ENCODE measurements at places on chromosomes 5 and 9.

DNA sequence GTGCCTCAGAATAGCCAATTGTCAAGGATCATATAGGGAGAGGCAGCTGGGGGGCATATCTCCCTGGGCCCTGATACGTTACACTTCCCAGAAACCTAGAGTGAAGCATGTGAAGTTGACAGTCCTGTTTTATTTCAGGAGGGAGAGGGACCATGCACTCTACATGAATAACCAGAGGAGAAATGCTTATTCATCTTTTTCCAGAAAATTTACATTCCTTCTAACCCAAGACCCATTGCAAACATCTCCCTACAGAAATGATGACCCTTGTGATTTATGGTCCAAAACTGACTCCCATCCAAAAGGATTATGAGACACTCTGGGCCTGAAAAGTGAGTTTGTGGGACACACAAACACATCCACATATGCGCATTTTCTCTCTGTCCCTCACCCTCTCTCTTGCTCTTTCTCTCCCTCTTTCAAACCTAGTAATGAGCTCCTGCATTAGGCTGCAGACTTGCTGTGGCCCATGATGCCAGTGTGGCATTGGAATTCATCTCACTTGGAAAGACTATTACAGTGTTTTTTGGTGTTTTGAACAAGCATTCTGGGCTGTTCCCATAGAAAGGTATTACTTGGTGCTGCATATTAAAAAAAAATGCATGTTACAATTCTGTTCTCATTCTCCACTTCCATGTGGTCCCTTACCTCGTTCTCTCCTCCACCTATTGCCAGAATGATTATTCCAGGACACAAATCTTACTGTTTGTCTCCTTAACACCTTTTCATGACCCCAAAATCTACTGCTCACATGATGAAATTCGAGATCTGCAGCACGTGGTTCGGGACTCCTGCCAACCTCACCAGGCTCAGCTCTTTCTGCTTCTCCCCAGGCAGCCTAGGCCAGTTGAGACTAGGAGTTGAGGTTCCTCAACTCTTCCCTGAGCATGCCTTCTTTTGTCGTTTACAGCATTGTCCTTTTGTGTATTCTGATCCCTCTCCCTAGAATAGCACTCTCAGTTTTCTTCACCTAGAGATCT, 451.3 kb upstream of the KLF4 start:
- no peak for DNase-seq

- DNase-seq: no peak
These were observed 4.5 kb downstream of the ABCA2 start for GRCh38 chr9:137023583-137023991.

- no peak for DNase-seq
These were observed 315.3 kb upstream of the RPS23 start for GRCh38 chr5:82593481-82593880.

DNA sequence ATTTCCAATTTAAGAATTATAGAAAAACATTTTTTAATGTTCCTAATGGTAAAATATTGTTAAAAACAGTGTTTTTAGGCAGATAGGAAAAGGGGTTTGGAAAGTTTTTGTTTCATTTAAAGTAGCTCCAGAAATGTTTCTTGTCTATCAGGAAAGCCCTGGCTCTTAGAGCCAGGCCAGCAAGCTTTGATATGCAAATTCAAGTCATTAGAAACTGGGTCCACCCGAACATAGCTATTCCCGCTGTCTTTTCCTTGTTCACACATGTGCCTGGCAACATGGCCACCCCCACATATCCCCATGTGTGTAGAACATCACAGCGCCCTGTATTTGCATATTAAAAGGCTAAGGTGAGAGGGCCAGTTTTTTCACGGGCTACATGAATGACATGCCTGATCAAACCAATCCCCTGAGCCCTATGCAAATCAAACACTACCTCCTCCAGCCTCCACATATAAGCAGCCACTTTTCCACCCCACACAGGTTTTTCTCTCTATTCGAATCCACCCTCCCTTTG, 925.3 kb upstream of the CDH10 start:
- no peak for DNase-seq

DNA sequence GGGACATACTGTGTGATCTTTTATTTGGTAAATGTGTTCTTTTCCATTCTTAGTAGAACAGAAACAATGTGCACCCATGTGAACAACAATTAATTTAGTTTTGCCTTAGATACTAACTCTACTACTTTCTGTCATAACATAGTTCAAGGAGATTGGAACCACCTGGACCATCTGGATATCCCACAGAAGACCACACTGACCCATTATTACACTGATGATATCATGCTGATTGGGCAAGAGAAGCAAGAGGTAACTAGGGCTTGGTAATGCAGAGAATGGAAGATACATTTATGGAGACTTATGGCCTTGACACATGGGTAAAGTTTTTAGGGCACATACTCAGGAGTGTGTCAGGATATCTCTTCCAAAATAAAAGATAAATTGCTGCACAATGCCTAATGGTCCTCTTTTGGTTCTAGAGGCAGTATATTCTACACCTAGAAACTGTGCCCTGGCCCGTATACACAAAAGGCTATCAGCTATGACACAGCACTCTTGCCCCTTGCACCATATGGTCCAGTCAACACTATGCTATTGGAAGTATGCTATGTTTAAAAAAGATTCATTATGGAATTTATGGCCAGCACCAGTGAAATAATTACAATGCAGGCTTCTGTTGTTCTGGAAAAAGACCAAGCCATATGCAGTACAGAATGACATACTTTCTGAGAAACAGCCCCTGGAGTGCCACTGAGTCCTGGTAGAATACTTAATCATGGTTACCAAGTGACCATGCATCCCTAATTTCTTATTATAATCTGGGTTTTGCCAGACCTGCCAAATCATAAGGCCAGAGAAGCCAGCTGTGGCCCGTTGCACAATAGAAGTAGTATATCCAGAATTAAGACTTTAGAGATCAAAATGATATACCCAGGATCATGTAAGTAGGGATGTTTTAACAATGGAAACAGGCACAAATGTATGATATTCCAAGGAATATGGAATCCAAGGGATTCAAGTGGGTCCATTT, 41.6 kb upstream of the MROH2B start:
- DNase-seq: no peak

DNA sequence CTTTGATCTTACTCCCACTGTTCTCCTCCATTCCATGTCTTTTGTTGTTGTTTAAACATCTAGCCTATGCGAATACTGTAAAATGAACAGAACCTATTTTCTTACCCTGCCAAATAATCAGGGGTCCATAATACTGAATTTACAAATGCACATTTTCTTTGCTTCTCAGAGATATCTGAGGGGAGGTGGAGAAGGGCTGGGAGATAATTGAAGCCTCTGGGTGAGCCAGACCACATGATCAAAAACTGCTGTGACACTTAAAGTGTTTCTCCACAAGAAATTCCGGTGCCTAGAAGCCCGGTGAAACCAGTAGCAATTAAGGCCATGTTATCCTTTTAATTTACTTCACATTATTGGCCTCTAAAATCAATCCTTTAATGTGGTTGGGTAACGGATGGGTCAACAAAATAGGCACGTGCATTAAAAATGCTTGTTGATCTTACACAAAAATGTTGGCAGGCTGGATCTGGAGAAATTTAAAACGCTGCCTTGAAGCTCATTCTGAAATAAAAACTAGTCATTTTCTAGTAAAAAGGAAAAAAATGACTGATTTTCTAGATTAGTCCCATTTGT, 10.8 kb downstream of the SEMA6A start:
- no peak for DNase-seq

DNA sequence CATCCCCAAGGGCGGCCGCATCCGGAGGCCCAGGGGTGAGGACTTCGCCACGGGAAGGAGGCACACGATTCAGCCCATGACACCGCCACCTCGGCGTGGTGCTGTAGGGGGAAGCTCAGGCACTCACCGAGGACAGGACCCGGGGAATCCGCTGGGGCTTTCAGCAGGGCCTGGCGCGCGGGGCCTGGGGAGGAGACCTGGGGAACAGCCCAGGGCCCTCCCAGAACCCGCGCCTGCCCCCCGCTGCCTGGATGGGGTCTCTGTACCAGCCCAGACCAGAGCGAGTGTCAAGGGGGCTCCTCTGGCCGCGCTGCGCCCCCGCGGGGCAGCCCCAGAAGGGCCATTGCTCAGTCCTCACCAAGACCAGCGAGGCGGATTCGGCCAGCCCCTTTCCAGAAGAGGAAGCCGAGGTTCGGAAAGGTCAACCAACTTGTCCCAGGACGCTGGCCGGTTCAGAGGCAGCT, 12.8 kb downstream of the COL23A1 start:
- DNase-seq: no peak

- no peak for DNase-seq
These were observed 4.2 kb downstream of the MEGF10 start for GRCh38 chr5:127294829-127295228.

DNA sequence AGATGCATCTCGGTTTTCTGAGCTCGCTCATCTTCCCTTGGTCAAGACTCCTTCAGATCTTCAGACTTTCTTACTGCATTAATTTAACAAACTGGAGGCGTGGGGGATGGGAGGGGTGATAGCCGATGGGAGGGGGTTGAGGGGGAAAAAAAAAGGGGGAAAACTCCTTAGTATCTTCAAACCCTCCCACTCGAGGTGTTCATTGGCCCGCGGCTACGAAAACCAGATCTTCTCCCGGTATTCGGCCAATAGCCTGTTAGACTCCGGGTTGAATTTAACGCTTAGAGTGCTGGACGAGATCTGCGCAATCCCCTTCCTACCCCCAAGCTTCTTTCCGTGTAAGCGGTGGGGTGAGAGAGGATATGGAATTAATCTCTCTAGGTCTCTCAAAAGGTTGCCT, 689 bp upstream of the GLRA1 start:
- DNase-seq: no peak

GRCh38 chr5:103889500-103890209, 327.1 kb upstream of the NUDT12 start:
- no peak for DNase-seq

GRCh38 chr9:128600099-128600498, 47.7 kb downstream of the SPTAN1 start:
- DNase-seq: no peak

DNA sequence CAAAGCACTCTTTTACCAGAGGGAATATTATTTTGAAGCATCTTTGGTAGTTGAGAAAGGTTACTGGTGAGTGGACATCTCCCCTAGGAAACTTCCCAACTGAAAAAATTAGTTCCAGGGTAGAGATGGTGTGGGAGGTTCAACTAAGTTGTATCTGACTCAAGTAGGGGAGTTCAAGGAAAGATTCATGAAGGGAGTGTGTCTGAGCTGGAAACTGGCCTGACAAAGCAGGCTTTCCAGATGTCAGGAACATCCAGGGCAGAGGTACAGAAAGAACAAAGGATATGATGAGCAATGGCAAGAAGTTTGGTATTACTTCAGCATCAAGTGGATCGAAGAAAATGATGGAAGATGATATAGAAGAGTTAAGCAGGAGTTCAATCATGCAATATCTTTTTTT, 458.0 kb upstream of the RIOK2 start:
- no peak for DNase-seq

DNA sequence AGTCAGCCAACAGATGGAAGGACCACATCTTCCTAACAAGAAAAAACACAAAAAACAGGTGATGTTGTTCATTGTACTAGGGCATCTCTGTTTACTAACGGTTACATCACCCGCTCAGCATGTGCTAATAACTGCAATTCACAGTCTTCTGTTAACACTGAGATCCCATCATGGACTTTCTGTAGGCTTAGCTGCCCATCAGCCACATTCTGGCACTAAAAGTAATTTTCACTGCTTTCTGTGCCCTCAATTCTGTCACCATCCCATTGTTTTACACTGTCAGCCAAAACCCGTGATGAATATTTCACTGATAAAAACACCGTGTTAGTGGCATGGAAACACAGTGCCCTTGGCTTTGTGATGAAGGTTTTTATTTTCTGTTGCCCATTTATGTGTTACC, 64.6 kb downstream of the CAST start:
- no peak for DNase-seq

DNA sequence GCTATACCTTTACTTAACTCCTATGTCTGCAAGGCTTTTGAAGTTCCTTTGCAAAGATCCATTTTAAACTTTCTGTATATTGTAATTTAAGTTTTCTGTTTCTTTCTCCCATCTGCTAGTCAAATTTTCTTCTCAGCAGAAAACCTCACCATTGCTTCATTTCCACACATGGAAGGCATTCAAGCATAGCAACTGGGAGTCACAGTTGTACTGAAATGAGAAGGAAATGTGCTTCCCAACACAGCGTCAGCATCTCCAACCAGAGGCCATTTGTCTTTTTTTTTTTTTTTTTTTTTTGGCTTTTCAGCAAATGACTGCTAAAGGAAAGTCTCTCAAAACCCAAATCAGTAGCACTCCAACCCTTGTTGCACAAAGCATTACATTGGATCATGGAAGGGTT, 92.5 kb downstream of the RAB3C start:
- no peak for DNase-seq

DNA sequence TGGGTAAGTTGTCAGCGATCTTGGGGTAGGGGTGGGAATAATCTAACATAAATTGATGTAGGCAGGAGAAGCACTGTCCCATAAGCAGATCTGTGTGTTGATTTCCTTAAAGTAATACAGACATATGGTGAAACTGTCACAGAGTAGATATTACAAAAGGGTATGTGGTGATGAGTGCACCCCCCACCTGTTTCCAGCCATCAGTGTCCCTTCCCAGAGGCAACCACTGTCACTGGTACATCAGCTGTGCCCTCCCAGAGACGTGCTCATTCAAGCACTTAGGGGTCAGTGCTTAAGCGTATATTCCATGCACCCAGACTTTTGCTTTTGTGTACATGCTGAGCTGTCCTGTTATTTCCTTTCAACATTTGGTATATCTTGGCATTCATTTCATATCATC, 94.3 kb upstream of the PITX1 start:
- no peak for DNase-seq

GRCh38 chr5:10631316-10631996, 67.6 kb downstream of the ANKRD33B start:
- DNase-seq: no peak

GRCh38 chr5:140710899-140711552, 10.8 kb downstream of the ZMAT2 start:
- DNase-seq: peak; percentile 76

DNA sequence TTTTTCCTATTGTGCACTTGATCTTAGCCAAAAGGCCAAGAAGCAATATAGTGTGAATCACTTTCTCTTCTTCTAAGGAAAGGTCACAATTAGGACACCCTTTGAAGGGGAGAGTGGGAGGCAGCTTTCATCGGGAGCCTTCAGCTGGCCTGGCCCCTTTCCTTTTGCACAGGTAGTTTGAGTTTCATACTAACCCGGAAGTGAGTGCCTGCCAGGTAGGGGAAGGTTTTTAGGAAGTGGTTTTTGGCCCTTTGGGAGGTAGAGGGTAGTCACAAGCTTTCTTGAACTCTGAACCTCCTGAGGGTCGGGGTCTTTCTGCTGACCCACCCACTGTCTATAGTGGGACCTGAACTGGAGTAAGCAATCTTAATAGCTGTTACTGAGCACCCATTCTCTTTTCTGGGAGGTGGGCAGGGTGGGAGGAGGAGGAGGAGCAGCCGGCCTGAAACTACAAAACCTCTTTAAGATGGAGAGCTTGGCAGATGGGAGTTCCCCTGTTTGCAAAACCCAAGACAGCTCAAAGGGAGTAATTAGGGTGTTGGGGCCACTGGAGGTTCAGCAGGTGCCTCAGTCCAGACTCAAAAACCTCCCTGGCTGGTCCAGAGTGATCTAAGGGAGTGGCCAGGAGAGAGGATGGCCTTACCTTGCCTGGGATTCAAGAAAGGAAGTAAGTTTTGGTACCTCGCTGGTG, 6.0 kb downstream of the LARP1 start:
- no peak for DNase-seq

GRCh38 chr9:5876711-5877110, 14.0 kb upstream of the MLANA start:
- no peak for DNase-seq

- DNase-seq: no peak
These were observed 95.0 kb upstream of the C9orf72 start for GRCh38 chr9:27668280-27668679.

- no peak for DNase-seq
These were observed 29.9 kb downstream of the MRPL22 start for GRCh38 chr5:154970759-154971158.
